Fibroblast of villous mesenchyme (primary cell): ENCODE measurements at places on chromosomes 3 and 15. TPM values are rescaled to one million over a fixed set of nuclear protein-coding genes. Genes with fewer than 3 reads are reported as not detected.

Gene MKRN3
- total RNA-seq = 0.86 and 0.97 TPM in 2 replicates

Gene C3orf85
- total RNA-seq = not detected in 2 replicates

Gene TKT
- total RNA-seq = 483 and 591 TPM in 2 replicates

Gene CCDC50
- total RNA-seq = 102 and 107 TPM in 2 replicates

Gene TM6SF1
- 1.7 and 2.6 TPM in 2 replicates for total RNA-seq

Gene SLC9C1
- under 0.01 TPM in 1 of 2 replicates, not detected in the other for total RNA-seq

Gene ACY1
- 23.3 and 37.7 TPM in 2 replicates for total RNA-seq

Gene PLA2G4D
- total RNA-seq = not detected in 2 replicates

Gene SCAMP5
- 0.43 and 1.6 TPM in 2 replicates for total RNA-seq

Gene ZNF662
- 3.5 and 3.9 TPM in 2 replicates for total RNA-seq

Gene EXD1
- total RNA-seq = under 0.01 TPM in 1 of 2 replicates, not detected in the other

DNA sequence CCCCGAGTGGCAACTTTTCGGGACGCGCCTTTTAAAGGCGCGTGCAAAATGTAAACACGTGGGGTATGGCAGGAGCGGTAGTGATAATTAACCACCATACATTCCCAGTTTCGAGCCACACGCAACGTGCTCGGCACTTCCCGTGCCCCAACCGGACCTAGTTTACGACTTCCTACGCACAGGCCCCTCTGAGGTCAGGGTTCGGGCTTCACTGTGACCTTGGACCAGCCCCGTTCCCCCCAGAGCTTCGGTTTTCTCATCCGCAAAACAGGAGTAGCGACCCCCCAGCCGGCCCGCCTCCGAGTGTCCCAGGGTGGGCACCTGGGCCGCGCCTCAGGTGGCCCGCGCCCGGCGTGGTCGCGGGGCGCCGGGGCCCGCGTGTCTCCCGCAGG lies 451 bp downstream of the CHCHD4 start:
- DNase-seq = peak; percentile 43

DNA sequence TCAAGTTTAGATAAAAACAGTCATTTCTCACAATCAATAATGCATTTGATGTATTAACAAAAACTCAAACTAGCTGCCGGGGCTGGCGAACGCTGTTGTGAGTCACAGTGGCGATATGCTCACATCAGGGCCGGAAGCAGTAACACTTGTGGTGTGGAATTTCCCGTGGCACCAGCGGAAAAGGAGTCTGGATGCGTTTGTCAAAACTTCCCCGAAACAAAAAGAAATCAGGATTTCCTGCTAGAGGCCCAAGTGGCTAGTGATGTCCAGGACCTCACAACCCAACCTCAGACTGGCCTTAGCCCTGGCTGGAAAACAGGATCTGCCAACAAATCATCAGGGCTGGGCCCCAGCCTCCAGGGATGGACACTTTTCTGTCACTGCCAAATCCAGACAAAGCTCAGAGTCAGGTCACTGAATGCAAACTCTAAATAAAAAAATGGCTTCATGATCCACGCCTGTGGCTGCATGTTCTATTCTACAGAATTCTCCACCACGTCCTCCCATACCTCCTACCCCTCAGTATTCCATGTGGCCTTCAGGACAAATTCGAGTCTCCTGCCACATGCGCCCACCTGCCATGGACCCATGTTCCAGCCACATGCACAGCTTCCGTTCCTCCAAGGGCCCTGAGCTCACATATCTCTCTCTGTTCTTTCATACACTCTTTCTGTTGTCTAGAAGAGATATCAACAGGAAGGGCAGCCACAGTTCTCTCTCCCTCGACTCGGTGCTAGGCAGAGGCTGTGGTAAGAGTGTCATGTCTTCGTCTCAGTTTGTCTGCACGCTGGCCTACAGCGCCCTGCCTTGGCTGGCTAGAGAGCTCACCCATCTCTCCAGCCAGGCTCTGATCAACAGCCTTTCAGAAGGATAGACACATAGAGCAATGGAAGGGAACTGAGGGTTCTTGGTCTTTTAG lies 35.4 kb downstream of the EHD4 start:
- DNase-seq = no peak

GRCh38 chr15:68593828-68594532 lies 15.2 kb downstream of the CORO2B start:
- DNase-seq = no peak

DNA sequence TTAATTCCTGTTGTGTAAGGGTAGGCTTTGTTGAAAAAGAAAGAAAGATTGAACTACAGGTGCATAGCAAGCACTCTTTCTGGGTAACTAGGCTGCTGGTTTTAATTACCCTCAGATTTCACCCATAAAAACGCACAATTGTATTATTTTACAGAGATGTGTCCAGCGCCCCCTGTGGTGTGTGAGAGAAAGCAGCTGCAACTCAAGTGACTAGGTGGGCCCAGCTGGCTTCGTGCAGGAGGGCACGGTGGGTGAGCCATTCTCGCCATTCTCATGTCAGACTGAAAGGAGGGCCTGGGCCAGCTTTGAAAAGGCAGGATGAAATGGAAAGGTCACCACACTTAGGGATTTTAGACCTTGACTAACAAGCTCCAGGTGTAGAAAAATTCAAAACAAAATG lies 122.6 kb downstream of the LRIG1 start:
- no peak for DNase-seq

GRCh38 chr3:63967675-63968611 lies 55.4 kb downstream of the PSMD6 start:
- DNase-seq = peak; percentile 79

- no peak for DNase-seq
Observed at GRCh38 chr3:72727172-72727571, 121.1 kb downstream of the SHQ1 start.

- DNase-seq = no peak
Observed at GRCh38 chr3:37126856-37127255, 47.5 kb downstream of the LRRFIP2 start.

DNA sequence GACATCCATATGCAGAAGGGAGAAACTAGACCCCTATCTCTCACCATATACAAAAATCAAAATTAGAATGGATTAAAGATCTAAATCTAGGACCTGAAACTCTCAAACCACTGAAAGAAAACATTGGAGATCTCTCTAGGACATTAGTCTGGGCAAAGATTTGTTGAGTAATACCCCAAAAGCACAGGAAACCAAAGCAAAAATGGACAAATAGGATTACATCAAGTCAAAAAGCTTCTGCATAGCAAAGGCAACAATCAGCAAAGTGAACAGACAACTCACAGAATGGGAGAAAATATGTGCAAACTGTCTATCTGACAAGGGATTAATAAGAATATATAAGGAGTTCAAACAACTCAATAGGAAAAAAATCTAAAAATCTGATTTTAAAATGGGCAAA lies 54.8 kb downstream of the MYO9A start:
- no peak for DNase-seq

- DNase-seq = peak; percentile 17
Observed at GRCh38 chr3:36434687-36435426, 54.6 kb downstream of the STAC start.

DNA sequence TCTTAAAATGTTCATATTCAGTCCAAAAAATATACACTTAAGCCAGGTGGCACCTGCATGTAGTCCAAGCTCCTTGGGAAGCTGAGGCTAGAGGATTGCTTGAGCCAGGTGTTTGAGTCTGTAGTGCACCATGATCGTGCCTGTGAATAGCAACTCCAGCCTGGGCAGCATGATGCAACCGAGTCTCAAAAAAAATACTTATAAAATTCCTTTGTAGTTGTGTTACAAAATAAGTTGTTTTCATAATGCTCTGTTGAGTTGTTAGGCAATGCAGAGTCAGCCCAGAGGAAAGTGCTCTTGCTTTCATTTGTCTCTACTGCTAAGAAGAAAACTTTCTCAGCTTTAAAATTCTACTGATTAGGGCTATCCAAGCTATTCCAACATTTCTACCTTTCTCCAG lies 442.8 kb upstream of the ARRDC4 start:
- peak; percentile 42 for DNase-seq

- DNase-seq = no peak
Observed at GRCh38 chr3:183958775-183959174, 58.9 kb downstream of the ABCC5 start.

DNA sequence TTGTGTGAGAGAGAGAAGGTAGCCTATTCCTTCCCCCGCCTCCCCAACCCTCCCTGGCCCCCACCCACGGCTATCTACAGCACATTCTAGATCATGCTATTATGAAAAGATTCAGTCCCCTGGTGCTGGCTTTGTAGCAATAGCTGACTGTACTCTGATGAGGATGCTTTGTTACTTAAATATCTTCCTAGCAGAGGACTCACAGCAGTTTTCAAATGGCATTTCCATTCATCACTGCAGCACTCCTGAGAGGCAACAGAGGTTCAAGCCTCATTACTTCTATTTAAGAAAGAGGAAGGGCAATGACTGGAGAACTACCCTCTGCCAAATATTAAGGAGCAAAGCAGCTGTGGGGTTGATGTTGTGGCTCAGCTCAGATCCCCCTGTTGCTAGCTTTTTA lies 61.0 kb downstream of the LRRN1 start:
- no peak for DNase-seq

- DNase-seq = no peak
Observed at GRCh38 chr3:173599673-173600072, 202.1 kb downstream of the NLGN1 start.

GRCh38 chr3:157040456-157040855 lies 119.5 kb downstream of the CCNL1 start:
- no peak for DNase-seq

DNA sequence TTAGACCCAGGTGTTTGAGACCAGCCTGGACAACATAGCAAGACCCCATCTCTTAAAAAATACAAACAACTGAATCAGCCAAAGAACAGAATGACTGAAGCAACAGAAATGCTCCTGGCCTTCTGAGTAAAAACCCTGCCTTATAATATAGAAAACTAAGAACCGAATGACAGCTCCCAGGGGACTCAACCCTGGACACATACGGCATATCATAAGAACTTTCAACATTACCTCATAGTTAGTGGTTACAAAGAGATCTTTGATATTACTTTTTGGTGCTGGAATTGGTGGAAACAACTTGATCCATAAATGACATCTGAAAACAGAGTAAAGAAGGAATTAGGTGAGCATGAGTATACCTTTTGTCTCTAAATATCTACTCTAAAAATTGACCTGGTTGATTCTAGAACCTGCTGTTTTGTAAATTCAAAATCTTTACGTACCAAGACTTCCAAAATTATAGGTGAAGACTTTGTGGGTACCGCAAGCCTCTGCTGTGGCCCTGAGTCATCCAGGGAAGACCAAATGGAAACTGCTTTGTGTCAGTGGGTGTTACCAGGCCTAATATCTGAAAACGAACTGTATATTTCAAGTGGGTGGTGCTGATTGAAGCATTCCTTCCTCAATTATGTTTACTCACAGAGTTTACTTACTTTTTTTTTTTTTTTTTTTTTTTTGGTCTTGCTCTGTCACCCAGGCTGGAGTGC lies 35.5 kb downstream of the IL5RA start:
- DNase-seq = no peak

- no peak for DNase-seq
Observed at GRCh38 chr3:178967177-178967532, 104.5 kb downstream of the ZMAT3 start.

DNA sequence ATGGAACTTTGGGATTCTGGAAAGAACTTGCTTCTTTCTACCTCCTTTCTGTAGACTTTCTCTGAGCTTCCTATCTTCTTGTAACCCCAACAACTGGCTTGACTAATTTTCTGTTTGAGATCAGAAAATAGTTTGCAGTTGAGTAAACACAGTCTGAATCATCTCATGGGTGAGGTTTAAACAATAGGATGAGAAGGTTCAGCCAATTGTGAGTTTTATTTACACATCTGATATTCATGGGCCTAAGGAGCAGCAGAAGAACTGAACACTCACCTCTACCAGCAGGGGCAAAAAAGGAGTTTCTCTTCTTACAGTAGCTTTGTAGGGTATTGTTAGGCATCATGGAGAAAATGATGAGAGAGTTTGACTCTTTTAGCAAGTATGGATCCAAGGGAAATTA lies 54.2 kb downstream of the DTWD1 start:
- DNase-seq = peak; percentile 68

DNA sequence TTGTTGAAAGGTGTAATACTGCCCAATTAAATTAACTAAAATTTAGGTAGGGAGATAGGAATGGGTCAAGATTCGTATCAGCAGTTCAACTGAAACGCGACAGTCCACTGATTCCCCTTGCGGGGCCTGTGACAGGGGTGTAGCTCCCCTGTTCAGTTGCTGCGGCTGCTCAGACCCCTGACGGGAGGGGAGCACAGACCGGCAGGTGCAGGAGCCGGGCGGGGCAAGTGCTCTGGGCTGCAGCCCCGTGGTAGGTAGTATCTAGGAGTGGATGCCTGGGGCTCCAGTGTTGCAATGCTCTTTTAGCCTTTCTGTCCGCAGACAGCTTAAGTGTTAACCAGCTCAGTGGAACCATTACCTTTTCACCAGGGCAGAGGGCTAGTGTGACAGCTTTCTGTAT lies 164.9 kb downstream of the ROBO2 start:
- DNase-seq = no peak

- no peak for DNase-seq
Observed at GRCh38 chr3:53744351-53744750, 101.9 kb downstream of the CHDH start.

GRCh38 chr3:118146658-118147375 lies 887.8 kb downstream of the IGSF11 start:
- no peak for DNase-seq

DNA sequence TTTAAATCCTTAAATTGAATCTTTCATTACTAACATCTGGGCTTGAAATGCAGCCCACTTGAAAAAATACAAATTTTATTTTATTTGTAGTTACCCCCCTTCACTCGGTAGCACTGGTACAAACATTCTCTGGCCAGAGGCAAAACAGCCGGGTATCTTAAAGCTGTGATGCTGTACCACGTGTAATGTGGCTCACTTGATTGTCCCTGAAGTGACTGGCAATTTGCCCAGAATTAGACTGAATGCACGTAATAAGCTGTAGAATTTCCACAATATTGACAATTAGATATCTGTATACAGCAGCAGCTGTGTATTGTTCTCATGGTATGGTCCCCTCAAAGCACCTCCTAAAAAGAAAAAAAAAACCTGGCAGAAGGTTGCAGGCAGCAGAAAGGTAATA lies 192.8 kb upstream of the TBC1D5 start:
- DNase-seq = no peak

DNA sequence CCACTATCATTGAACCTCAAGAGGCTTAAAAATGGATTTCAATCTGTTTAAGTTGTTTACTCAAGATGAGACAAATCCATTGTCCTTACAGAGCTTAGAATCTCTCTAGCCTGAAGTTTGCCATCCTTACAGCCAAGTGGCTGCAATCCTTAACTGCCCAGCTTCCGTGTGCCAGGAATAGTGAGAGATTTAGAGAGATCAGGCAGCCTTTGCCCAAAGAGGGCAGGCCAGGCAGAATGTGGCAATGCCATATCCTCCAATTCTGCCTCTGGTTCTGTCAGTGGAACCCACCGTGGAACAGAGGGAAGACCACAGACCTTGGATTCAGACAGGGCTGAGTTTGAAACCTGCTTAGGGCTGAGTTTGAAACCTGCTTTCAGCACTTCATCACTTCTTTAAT lies 374.3 kb downstream of the VPS13C start:
- DNase-seq = no peak

- DNase-seq = no peak
Observed at GRCh38 chr15:77616072-77616471, 16.6 kb downstream of the LINGO1 start.
